ENCODE measurements at places on chromosomes 11 and 22. TPM values are rescaled to one million over a fixed set of nuclear protein-coding genes. Genes with fewer than 3 reads are reported as not detected.

NAGA gene
- total RNA-seq: 11.6 TPM

DNA sequence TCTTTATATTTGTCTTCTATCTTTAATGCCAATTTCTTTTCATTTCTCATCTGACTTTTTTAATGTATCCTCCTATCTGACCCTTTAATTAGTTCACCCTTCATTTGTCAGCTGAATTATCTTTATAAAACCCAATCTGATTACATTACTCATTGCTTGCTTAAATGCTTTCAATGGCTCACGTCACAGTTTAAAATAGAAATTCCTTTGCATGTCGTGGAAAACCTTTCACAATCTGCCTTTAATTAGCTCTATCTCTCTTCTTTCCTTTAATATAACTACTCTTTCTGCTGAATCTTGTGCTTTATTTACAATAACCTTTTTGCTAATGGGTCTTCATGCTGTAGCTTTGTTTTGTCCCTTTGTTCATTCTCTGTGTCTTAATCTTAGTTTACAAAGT is 125.7 kb downstream of the DYNC2H1 start:
- DNase-seq: no peak

AGBL2 gene
- 8.8 TPM for total RNA-seq

POLDIP3 gene
- 83.8 TPM for total RNA-seq

DNA sequence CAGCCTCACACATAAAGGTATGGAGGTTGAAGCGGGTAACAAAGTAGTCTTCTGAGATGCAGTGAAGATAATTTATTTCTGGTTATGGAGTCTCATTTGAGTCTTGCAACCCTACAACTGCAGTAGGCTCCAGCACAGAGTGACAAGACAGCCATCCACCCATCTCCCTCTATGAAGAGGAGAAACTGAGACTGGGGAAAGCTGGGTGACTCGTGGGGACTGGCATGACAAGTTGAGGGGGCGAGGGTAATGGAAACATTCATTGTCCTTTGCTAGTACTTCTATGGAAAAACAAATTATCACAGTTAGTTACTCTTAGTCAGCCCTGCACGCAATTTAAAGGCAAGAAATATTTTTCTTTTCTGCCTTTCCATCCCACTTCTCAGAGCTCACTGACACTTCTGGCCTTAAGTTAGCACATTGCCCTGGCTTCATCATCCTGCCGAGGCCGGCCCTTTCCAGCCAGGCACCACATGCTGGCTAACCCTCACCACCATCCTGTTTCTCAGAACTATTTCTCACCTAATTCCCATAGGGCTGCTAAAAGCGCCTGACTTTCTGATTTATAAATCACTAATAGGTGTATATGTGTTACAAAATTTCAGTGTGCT is 361.1 kb downstream of the ETS1 start:
- no peak for DNase-seq

- no peak for DNase-seq
These were observed 8.7 kb downstream of the ROBO3 start for GRCh38 chr11:124873951-124874350.

GRCh38 chr22:38730411-38730871 is 24.7 kb downstream of the GTPBP1 start:
- DNase-seq: no peak

PTGDR2 gene
- 2.2 TPM for total RNA-seq

DNA sequence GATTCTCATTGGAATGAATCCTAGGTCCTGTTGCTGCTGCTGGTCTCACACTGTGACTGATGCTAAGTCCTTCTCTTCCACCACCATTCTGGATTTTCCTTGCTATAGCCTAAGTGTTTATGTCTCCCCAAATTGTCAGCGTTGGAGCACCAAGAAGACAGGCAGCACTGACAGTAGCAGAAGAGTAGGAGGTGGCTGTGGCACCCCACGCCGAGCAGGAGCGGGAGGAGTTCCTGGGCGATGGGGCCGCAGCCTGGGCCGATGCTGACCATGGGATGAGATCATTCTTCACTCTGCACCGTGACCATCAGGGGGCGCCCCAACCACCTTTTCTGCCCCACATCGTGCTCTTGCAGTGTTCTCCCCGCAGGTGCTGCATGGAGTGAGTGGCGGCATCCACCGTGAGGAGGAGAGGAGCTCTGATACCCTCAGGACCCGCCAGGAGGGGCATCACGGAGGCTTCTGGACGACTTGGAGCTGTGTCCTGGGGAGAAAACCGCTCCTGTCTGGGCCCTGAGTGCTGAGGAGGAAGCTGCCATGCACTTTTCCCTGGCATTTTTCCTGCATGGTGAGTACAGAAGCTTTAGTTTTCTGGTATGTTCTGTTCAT is 57.0 kb downstream of the LRRC74B start:
- DNase-seq: peak; percentile 37

- peak; percentile 78 for DNase-seq
These were observed 41.1 kb downstream of the UBASH3B start for GRCh38 chr11:122696662-122697061.

THY1 gene
- total RNA-seq: 0.49 TPM

OR52I2 gene
- not detected for total RNA-seq

DNA sequence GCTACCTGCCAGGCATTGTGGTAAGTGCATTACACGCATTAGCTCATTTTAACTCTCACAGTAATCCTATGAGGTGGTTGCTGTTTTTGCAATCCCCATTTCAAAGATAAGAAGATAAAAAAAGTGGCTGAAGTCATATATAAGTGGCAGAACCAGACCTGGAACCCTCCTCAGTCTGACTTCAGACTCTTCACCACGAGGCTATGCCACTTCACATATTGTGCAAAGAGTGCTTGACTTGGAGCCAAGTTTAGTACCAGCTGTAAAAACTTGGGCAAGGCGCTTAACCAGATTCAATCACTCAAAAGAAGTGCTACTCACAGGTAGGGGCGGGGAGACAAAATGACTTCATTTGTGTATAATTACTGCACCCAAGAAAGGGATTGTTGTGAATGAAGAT is 15.3 kb downstream of the BPIFC start:
- DNase-seq: no peak

DNA sequence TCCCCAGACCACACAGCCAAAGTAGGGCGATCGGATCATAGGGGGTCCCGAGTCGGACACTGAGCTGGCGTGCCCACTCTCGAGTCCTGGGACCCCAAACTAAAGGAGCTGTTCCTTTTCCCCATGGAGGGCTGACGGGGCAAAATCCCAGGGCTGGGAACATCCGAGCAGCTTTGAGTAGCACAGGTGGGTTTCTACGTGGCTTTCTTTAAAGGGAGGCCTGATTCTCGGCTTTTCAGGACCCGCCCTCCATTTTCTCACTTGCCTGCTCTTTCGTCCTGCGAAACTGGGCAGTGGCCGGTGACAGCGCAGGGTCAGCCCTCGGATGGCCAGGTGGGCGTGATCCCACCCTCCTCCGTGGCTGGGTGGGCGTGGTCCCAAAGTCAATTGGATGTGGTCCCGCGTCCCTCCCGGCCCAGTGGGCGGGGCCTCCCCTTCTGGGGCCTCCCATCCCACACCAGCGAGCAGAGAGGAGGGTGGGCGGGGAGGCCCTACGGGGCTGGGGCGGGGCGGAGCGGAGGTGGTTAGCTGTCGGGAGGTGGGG is 17.5 kb upstream of the TXNRD2 start:
- no peak for DNase-seq

NNMT gene
- not detected for total RNA-seq

APOA1 gene
- 1.1 TPM for total RNA-seq

CAPRIN1 gene
- total RNA-seq: 145 TPM

- no peak for DNase-seq
These were observed 152.7 kb downstream of the CRYBB2 start for GRCh38 chr22:25372000-25372595.

GRCh38 chr11:75543806-75544205 is 18.1 kb upstream of the GDPD5 start:
- DNase-seq: no peak

DNA sequence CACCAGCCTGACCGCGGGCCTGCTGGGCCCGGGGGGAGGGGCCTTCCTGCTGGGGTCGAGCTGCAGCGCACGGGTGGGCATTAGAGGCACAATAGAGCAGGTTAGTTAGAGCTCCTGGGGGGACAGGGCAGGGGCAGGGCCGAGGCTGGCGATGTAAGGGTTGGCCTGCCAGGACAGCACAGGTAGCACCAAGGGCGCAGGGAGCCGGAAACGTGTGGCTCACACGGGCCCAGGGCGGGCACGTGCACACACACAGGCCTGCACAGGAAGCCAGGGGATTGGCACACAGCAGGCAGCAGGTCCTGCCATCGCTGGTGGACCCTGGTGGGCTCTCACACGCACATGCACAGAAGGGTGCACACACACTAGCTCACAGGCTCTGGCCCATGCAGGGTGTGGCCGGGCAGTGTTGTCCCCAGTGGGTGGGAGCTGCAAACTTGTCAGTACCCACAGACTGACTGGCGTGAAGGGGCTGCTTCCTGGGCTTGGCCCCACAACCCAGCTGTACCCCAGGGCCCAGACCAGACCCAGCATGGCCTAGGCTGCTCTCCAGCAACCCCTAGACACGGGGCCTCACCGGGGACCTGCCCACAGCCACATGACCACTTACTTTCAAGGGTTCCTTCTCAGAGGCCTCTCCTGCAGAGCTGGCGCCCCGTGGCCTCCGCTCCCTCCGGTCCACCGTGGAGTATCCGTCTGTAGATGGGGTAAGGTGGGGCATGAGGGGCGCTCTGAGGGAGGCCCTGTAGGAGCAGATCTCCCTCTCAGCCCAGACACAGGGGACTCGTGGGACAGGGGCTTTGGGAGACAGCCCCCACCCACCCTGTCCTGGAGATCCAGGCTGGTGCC is 29.9 kb upstream of the TXNRD2 start:
- DNase-seq: no peak

GRCh38 chr11:1070594-1071462 is 3.8 kb upstream of the MUC2 start:
- no peak for DNase-seq

DNA sequence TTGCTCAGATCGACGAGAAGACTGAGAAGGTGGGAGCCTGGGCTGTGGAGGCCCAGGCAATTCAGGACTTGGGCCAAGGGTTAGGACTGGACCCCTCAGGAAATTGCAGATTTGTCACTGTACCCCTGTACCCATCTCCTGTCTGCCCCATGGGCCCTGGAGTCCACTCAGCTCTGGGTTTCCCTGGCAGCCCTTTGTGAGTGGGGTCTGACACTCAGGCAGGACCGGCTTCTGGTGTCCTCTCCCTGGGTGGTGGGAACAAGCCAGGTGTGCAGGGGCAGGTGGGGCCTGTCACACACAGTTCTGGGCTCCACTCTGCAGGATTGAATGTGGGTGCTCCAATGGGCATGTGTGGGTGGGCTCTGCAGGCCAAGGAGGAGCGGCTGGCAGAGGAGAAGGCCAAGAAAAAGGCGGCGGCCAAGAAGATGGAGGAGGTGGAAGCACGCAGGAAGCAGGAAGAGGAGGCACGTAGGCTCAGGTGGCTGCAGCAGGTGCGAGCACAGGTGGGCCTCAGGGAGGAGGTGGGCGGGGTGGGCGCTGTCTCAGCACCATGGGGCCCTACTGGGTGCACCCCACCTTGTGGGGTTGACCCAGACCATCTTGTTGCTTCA is 21.6 kb downstream of the INCENP start:
- DNase-seq: no peak

PLA2G3 gene
- not detected for total RNA-seq

- no peak for DNase-seq
These were observed 9.7 kb upstream of the APOL4 start for GRCh38 chr22:36211237-36211861.

All from T-cell (primary cell).